ENCODE measurements at places on chromosomes 4 and X. TPM values are rescaled to one million over a fixed set of nuclear protein-coding genes. Genes with fewer than 3 reads are reported as not detected.

Gene EIF4E
- total RNA-seq: 110 TPM

Gene POU3F4
- total RNA-seq: 0.31 TPM

Gene GCNA
- 2.2 TPM for total RNA-seq

Gene TEX11
- total RNA-seq: not detected

Gene TAF7L
- total RNA-seq: 0.27 TPM

All from astrocyte (in vitro differentiated cells and primary cell).